ENCODE measurements at places on chromosomes 11 and 22. TPM values are rescaled to one million over a fixed set of nuclear protein-coding genes. Genes with fewer than 3 reads are reported as not detected.

DNA sequence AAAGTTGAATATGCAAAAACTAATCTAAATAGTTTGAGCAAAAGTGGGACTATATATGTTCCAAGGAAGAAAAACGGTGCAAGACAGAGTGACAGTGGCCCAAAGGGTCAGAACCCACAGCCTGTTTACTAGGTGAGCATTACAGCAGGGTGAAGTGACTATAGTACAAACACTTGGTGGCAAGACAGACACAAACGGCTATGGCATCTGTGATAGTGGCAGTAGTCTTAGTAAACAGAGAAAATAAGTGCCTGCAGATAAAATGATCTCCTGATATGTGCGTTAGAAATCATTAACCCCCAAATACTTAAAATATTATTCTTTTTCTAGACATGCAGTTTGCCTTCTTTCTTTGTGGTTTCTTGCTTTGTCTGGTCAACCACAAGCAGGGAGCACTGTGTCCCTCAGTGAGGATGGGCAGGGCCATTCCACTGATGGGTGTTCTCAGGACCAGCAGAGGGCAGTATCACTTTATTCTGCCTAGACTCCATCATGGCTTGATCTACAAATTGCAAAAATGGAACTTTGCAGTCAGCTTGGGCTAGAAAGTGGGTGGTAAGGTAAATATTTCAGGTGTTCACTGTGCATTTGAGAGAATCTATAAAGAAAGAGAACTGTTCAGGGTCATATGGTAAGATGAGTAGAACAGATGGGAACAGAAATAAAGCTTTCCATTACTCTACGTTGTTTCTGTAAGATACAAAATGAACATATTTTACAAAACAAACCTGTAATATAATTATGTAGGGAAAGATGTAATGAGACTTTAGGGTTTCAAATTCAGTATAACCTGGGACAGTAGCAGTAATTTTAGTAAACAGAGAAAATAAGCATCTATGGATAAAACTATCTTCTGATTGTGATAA lies 198.2 kb downstream of the SWAP70 start:
- DNase-seq, result peak; percentile 37

GRCh38 chr22:20782596-20783299 lies 8.8 kb downstream of the SERPIND1 start:
- no peak for DNase-seq

DNA sequence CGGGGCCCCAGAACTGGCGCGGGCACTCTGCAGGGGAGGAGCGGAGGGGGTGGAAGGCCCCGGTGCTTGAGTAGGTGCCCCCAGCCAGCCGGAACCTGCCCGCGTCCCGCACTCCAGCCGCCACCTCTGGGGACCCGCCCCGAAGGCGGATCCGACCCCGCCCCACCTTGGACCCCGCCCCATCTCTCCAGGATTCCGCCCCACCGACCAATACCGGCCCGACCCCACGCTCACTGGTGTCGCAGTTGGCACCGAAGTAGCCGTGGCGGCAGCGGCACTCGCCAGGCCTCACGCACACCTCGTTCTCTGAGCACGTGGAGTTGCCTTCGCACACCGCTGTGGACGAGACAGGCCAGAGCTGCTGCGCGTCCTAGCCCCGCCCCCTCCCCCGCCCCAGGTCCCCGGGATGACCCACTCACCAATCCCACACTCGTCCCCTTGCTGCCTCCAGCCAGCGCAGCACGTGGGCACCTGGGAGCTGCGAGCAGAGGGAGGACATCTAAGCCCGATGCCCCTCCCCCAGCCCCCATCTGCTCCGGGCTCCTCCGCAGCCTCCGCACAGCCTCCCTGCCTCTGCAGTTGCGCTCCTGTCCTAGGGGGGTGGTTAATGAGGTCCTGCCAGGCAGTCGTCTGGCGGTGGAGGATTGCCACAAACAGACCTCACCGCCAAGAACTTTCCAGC lies 6.0 kb downstream of the SCARF2 start:
- no peak for DNase-seq

- peak; percentile 45 for DNase-seq
Observed at GRCh38 chr11:110710628-110711381, 1.4 kb downstream of the ARHGAP20 start.

- no peak for DNase-seq
Observed at GRCh38 chr22:47534804-47535410, 772.5 kb downstream of the TBC1D22A start.

DNA sequence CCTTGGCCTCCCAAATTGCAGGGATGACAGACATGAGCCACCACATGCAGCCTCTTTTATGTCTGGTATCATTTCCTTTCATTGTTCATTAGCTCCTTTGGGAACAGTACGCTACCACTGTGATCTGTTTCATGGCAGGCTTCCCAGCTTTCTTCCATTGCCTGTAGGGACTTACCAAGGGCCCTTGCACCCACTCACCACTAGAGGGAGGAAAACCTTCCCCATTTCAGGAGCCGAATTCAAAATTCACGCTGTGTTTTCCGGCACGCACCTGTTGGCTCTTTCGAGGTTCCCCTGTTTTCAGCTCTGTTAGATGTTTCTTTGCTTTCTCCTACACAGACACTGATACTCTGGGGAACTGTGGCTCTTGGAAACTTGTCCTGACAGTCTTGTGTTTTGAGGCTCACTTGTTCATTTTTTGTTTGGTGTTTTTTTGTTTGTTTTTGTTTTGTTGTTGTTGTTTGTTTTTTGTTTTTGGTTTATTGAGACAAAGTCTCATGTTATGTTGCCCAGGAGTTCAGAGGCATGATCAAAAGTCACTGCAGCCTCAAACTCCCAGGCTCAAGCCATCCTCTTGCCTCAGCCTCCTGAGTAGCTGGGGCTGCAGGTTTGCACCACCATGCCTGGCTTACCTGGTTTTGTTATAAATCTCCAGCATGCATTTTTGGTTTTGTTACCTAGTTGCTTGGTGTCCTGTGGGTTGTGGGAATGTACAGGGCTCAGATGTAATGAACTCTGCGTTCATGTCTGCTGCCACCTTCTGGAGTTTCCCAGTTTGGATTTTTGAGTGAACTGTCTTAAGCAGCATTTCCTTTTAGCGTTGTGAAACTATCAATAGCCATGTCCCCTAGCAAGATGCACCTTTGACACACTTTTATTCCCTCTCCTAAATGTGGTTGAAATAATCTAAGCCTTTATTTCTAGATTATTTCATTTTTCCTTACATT lies 2.3 kb downstream of the KRTAP5-11 start:
- peak; percentile 49 for DNase-seq

DNA sequence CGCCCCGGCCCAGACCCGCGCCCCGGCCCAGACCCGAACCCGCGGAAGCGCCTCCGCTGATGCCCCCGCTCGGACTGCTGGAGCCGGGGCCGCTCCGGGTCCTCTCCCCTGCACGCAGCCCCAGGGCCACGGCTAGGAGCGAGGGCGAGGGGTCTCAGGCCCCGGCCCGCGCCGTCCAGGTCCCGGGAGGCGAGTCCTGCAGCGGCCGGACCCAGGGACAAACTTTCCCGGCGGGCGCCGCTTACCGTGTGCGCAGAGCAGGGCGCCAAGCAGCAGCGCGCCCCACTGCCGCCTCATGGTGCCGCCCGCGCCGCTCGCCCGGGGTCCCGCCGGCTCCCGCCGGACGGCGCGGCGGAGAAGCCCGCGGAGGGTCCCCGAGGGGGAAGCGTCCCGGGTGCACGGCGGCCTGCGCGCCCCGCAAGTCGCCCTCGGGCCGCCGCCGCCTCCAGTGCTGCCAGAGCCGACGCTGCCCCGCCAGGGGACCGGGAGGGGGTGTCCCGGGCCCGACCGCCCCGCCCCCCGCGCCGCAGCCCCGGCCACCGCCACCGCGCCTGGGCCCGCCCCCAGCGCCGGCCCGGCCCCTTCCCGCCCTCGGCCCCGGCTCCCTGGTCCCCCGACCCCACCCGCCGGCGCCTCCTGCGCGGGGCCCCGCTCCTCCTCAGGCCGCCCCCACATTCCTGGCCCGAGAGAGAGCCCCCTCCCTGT lies at the start of gene LRP4:
Gene LRP4 (minus strand): TSS at position 468 of the 705 bp plus-strand sequence. CDS start 171 bp downstream, at position 297.
- DNase-seq, result peak; percentile 69

GRCh38 chr11:65591939-65592857 lies 3.4 kb downstream of the KCNK7 start:
- DNase-seq, result no peak

- DNase-seq, result no peak
Observed at GRCh38 chr11:62186195-62186594, 3.8 kb upstream of the SCGB1D1 start.

- no peak for DNase-seq
Observed at GRCh38 chr11:78860720-78861422, 286.2 kb upstream of the NARS2 start.

GRCh38 chr11:117475716-117476530 lies 148.3 kb downstream of the CEP164 start:
- DNase-seq, result no peak

GRCh38 chr11:72568861-72569260 lies 105.4 kb downstream of the PDE2A start:
- DNase-seq, result no peak

DNA sequence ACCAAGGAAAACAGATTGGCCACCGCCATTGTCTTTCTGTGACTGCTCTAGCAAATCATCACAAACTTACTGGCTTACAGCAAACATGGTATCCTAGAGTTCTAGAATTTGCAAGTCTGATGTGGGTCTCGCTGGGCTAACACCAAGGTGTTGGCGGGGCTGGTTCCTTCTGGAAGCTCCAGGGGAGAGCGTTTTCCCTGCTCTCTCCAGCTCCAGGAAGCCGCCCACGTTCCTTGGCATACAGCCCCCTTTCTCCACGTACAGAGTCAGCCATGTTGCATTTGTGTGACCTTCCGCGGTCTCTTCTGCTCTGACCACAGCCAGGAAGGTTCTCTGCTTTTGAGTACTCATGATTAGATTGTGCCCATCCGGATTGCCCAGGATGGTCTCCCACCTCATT lies 27.5 kb downstream of the TBC1D22A start:
- no peak for DNase-seq

DNA sequence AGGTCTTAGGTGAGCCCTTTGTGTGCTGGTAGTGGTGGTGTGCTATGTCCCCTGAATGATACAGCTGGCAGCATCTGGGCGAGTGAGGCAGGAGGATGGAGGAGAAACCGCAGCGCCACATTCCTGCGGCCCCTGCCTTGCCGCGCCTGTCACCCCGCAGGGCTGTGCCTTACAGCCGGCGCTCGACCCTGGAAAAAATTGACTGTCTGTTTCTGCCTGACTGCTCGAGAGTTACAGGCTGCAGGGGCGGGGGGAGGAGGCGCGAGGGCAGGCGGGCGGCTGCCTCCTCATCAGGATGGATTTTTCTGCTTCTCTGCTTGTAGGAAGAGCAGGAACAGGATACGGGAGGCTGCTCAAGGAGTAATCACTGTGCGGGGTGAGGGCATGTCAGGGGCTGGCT lies 443.4 kb downstream of the MIAT start:
- no peak for DNase-seq

DNA sequence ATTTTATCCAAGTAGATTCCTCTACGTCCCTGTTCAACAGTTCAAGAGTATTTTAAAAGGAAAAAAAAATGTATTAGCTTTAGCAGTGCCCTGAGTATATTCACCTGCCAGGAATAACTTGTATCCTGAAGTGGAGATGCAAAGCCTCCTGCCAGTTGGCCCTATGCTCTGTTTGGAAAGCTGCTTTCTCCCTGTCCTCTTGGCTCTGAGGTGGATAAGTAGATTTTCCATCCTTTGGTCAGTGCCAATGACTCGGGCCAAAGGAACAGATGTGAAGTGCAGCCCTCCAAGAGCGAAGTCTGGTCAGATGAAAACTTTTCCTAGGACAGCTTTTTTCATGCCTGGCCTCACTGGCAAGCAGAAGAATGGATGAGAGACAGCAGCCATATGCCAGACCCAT lies 839.9 kb upstream of the TENM4 start:
- no peak for DNase-seq

GRCh38 chr11:101441747-101442146 lies 142.1 kb downstream of the TRPC6 start:
- DNase-seq, result peak; percentile 38

DNA sequence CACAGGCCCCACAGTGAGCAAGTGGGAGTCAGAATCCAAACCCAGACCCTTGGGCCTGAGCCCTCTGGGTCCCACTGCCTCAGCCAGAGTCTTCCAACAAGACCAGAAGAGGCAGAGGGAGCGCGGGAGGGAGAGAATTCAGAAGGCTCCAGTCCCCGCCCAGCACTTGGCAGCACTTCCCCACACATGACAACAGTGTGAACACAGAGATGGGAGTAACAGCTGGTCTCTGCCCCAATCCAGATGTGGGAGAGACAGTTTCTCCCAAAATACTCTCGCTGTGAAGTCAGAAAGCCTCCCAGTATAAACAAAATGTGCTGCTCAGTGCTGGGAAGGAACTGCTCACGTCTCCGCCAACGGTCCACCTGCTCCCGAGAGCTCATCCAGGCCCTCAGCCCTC lies 219.9 kb downstream of the MN1 start:
- DNase-seq, result peak; percentile 88

GRCh38 chr11:130180491-130180890 lies 20.9 kb downstream of the ST14 start:
- no peak for DNase-seq

DNA sequence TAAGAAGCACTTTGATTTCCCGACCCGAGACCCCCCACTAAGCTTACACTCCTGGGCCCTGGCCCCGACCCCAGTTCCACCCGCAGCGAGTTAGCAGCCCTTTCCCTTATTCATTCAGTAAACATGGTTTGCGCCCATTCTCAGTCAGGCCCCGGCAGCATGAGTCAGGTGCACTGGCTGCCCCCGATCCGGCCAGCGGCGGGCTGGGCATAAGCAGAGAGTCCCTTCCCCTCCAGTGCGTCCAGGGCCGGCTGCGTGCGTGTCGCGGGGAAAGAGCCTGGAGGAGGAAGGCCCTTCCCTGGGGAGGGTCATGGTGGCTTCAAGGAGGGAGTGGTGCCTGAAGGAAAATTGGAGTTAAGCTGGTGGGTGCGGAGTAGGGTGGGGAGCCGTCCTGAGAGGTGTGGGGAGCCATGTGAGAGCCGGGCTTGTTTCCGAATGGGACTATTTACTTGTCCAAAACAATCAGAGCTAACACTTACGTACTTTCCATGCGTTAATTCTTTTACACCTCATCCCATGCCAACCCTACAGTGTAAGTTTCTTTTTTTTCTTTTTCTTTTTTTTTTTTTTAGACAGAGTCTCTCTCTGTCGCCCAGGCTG lies 657 bp downstream of the IGHMBP2 start:
- DNase-seq, result no peak

GRCh38 chr11:111148953-111149352 lies 96.6 kb upstream of the POU2AF2 start:
- no peak for DNase-seq

GRCh38 chr22:41943661-41944209 lies 3.2 kb downstream of the CENPM start:
- no peak for DNase-seq

The POTEH gene
- not detected for polyA plus RNA-seq

The MRGPRE gene
- not detected for polyA plus RNA-seq

The ALG9 gene
- 51.0 TPM for polyA plus RNA-seq

The TKFC gene
- 32.3 TPM for polyA plus RNA-seq

The PLEKHB1 gene
- 30.0 TPM for polyA plus RNA-seq

The CRYBB3 gene
- polyA plus RNA-seq, result 0.38 TPM

The ANO9 gene
- 7.1 TPM for polyA plus RNA-seq

The GPR83 gene
- polyA plus RNA-seq, result 0.32 TPM

The SERHL2 gene
- polyA plus RNA-seq, result 9.3 TPM
